Activated CD4-positive, alpha-beta T cell treated with anti-CD3 and anti-CD28 coated beads, Interleukin-2, amount 50 U/mL, for 4 hours (primary cell): ENCODE measurements at places on chromosomes 7 and 10.

DNA sequence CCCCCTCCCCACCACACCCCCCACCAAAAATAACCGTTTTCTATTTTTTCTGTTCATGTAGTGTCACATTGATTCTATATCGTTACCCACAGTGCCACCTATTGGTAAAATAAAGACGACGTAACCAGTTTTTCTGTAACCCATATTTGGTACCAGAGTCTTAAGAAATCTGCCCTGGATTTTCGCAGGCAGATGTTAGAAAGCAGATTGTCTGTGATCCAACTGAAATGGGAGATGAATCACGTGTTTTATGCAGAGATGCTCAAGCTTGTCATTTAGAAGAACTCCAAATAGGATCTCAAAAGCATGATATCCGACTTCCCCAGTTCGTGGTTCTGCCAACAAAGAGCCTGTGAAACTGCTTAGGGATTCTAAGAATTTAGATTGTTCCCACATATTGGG, 261.1 kb upstream of the CSTF2T start:
- no peak for DNase-seq

DNA sequence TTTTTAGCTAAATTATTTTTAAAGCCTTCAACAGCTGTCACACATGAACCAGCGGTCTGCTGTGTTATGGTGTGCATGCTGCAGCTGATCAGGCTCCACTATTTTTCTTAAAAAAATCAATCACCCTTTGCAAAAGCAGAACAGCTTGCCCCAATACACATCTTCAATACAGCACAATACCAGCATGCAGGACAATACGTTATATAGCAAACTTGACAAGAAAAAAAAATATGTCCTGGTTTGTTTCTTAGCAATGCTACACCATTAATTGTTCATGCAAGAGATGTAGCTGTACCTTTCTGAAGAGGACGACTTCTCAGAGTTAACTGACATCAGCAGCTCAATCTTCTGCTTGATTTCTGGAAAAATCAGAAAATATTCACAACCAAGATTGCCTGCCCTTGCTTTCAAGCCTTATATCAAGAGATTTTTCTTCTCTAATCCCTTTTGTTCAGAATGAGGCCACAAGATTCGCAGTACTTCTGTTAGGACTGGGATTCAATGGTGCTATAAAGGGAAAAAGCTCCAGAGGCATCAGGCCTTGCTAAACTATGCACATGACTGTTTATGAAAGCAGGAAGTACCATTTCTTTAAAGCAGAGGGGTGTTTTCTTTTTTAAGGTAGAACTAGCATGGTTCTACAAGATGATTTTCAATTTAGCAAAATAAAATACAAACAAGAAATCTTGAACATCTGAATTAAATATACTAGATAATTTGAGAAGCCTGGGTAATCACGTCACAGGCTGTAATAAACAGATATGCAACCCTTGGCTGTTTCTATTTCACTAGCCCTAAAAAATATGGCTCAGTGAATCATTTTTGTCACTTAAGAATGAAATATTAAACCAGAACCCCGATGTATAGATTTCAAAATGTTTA, 120.0 kb downstream of the SRPK2 start:
- DNase-seq: no peak

DNA sequence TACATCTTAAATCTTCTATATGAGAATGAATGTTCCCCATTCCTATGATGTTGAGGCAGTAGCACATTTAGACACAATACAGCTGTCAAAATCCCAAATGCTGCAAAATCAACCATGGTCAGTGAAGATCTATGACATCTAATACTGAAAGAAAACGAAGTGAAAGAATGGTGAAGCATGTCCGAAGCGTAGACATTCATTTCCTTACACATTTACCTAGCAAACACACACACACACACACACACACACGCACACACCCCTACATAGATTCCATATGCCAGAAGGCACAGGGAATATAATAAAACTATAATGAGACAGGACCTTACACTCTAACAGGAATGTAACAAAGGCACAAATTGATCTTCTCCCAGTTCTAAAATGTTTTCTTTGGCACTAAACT, 32.5 kb downstream of the CCDC6 start:
- no peak for DNase-seq

- no peak for DNase-seq
Observed at GRCh38 chr7:75559976-75560365, 67.9 kb downstream of the SPDYE5 start.

GRCh38 chr7:45192621-45193041, 35.0 kb downstream of the RAMP3 start:
- DNase-seq: no peak

- DNase-seq: no peak
Observed at GRCh38 chr10:73876971-73877370, 2.6 kb upstream of the CAMK2G start.

DNA sequence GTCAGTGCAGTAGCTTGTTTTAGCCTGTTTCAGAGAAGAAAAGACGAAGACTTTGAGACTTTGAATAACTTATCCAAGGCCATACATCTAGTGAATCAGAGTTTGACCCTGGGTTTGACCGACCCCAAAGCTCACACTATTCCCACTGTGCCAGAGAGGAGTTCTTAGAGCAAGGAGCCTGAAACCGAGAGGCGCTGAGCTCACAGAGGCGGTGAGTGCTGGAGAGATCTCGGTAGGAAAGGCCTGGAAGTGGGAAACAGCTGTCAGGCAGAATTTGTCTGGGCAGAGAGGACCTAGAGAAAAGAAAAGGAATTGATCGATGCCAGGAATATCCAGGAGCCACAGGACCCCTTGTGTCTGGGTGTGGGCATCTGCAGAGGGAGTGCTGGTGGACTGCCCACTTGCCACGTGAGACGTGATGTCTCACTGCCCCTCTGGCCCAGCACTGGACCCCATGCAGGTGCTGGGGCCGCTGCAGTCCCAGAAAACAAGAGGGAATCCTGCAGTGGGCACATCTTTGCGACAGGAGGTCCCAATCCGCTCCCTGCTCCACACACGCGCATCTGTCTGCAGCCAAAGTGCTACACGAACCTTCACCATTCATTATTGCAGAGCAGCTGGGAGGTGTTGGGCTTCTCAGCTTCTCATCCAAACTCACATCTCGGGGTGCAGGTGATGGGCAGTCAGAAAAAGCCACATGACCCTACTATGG, 6.2 kb downstream of the CALML3 start:
- no peak for DNase-seq

DNA sequence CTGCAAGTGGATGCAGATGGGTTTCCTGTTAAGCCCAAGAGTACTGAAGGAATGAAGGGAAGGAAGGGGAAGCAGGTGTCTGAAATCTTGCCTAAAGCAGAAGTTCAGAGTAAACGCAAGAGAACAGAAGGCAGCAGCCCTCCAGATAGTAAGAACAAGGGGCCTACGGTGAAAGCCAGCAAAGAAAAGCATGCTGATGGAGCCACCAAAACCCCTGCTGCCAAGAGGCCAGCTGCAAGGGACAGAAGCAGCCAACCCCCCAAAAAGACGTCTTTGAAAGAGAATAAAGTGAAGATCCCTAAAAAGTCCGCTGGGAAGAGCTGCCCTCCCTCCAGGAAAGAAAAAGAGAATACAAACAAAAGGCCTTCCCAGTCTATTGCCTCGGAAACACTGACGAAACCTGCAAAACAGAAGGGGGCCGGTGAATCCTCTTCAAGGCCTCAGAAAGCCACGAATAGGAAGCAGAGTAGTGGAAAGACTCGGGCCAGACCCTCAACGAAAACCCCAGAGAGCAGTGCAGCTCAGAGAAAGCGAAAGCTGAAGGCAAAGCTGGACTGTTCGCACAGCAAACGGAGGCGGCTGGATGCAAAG, 152.5 kb downstream of the LCOR start:
- DNase-seq: no peak

DNA sequence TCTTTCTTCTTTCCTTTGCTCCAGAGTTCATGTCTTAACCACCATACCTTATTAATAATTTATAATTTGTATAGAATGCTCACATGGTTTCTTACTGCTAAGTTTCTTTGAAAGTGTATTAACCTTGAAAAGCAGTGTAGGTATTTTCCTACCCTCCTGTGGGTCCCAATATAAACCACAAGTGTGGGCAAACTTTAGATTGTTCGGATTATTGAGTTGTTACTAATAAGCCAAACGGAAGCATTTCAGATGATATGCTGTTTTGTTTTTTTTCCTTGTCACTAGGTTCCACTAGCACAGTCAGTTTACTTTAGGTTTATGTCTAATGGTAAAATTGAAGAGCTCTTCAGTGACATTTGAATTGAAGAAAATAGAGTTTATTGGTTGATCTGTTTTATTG, 10.2 kb downstream of the SSBP1 start:
- DNase-seq: no peak

DNA sequence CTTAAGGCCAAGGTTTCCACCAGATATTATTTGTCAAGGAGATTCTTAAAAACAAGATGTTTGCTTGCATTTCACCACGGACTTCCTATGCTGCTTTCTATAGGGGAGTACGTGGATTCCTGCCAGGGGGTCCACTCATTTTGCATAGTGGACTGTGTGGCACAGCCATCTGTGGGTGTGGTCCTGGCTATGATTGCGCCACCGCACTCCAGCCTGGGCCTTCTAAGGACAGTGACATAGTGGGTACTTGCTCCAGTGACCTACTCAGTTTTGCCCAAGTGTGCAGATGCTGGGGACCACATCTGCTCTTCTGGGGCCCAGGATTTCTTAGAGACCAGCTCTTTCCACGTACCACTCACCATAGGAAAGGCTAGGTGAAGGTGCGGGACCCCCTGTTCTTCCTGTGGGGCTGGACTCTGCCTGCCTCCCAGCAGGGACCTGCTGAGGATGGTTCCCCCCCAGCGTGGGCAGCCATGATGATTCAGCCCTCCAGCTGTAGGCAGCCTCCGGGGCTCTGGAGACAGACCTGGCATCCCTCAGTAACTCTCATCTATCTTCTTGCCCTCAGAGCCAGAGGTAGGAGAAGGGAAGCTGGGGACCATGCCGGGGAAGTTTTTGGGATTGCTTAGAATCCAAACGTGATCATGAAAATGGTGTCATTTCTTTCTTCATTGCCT, 42.9 kb downstream of the HK1 start:
- DNase-seq: no peak

GRCh38 chr10:12949248-12949647, 52.3 kb downstream of the CCDC3 start:
- no peak for DNase-seq

- DNase-seq: no peak
Observed at GRCh38 chr7:11911900-11912299, 79.9 kb upstream of the THSD7A start.

GRCh38 chr7:94394109-94394436, 622 bp upstream of the COL1A2 start:
- no peak for DNase-seq

DNA sequence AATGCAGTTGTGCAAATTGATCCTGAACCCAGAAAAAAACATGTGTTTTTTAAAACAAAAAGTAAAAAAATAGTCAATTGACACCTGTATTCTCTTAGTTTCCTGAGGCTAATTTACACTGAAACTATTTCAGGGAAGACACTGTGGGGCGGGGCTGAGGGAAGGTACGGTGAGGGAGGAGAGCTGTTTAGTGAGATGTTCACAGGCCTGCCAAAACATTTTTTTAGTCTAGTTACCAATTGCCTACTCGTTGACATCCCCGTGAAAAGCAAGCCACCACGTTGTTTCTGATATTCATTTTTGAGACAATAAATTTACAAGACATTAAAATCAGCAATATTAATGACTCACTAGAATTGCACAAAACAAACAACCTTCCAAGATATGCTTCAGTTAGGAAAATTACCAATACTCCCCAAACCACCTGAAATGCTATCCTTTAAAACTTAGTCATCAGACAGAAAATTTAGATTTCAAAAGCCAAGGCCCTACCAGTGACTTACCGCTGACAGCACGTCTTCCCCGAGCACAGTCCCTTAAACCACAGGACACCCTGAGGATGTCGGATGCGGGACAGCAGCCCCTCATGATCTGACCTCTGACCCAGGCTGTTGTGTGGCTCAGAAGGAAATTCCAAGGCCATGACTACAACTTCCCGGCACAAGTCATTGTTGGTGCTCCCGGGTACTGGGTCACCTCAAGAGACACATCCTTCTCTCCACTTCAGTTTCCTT, 279.2 kb downstream of the PRPF18 start:
- no peak for DNase-seq

DNA sequence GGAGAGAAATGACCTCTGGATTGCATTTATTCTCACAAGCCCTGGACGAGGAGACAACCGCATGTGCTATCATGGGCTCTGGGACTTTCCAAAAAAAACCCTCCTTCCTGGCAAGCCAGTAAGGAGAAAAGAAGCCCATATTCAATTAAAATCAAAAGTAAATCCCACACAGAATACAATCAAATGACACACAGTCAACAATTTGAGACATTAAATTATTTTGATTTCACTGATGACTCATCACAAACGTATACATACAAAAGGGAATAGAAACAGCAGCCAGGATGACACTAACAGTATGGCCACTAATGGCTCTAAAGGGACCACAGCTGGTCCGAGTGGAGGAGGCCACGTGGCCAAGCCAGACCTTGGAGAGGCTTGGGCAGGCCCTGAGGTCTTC, 24.9 kb downstream of the LRRC20 start:
- DNase-seq: no peak

GRCh38 chr10:94439275-94439861, 37.0 kb downstream of the TBC1D12 start:
- DNase-seq: no peak

GRCh38 chr7:49425277-49425818, 348.1 kb upstream of the VWC2 start:
- DNase-seq: no peak

DNA sequence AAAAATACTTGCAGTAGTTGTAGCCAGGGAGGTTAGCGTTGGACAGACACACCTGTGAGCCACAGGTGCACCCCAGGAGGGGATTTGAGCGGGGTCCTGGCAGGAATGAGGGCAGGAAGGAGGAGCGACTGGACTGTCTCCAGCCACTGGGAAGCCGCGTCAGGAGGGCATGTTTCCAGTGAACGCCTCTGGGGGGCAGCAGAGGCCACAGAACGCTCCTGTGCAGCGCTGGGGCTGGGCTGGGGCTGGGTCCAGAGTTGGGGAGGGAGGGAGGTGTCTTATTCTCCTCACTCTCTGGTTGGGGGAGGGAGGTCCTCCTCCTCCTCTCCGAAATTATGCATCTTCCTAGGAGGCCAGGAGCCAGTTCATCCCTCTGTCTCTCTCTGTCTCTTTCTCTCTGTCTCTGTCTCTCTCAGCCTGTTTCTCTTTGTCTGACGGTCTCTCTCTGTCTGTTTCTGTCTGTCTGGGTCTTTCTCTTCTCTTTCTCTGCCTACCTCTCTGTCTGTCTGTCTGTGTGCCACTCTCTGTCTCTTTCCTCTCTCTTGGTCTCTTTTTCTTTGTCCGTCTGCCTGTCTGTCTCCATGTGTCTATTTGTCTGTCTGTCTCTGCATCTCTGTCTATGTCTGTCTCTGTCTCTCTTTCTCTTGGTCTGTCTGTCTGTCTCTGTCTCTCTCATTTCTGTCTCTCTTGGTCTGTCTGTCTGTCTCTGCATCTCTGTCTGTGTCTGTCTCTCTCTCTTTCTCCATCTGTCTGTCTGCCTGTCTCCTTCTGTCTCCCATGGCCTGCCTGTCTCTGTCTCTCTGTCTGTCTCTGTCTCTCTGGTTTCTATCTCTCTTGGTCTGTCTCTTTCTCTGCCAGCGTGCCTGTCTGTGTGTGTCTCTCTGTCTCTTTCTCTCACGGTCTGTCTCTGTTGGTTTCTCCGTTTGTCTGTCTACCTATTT, 9.9 kb upstream of the PSMG3 start:
- DNase-seq: peak; percentile 68
